ENCODE measurements at places on chromosomes 5 and 9.

- DNase-seq = no peak
Measured at GRCh38 chr9:86713470-86713869, 233.8 kb downstream of the GAS1 start.

GRCh38 chr5:10564838-10565784 is 1.2 kb downstream of the ANKRD33B start:
- peak; percentile 11 for DNase-seq

DNA sequence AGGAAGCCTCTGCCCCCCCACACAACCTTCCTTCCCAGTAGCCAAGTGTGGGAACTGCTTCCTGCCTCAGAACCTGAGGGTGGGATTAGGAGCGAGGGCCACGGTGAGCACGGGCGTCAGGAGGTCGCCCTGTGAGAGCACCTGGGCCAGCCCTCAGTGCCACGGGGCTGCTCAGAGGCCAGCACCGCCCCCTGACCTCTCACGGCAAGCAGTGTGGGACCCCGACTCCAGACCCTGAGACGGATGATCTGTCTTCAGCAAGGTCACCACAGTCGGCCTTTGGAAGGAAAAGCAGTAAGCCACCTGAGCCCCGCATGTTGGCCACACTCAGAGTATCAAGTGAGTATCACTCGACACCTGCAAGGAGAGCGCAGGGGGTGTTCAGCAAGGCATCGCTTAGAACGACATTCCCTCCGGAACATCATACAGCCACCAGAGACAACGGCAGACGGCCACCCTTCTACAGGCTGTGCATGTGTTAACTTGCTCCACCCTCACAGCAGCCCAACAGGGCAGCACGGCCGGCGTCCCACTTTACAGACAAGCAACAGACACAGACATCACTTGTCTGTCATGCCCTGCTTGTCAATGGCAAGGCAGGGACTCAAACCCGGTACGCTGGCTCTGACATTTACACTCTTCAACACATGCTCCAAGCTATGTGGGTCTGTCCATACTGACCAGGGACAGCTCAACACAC is 50.2 kb downstream of the IPPK start:
- DNase-seq = no peak

GRCh38 chr9:75599126-75599525 is 291.3 kb upstream of the PCSK5 start:
- no peak for DNase-seq

DNA sequence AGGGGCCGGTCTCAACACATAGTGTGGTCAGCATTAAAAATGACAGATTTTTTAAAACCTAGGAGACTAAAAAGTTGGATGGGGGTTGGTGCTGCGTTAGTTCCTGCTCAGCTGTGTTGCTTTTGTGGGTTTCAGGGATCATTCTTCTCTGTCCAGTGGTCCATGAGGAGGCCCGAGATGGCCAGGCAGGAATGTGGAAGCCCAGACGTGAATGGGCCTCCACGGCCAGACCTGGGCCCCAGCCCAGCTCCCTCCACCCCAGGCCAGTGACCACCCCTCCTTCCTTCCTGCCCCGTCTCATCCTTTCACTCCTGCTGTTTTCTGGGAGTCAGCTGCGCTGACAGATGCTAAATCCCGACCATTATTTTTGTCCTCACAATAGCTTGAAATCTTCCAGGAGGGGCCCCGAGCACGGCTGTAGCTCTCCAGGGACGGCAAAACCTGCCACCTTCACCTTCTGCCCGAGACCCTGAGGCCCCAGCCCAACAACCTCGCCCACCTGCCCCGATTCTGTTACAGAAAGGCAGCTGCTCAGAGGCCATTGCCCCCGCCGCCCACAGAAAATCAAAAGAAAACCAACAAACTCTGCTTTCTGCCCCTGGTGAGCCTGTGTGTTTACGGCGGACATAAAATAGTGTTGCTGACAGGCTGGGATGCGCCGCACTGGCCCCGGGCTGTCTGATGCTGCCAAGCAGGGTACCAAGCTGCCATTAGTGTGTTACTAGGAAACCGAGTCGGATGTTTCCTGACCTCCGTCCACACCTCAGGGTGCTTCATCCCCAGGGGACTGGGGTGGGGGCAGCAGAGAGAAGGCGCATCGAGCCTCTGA is 83.7 kb upstream of the SARDH start:
- no peak for DNase-seq

All from stimulated activated CD4-positive, alpha-beta T cell treated with anti-CD3 and anti-CD28 coated beads, Interleukin-4, amount 100 ng/mL, for 1 hour (primary cell).